Common myeloid progenitor, CD34-positive (primary cell): ENCODE measurements at places on chromosomes 2 and 18.

GRCh38 chr2:203820969-203821368, 46.6 kb upstream of the CTLA4 start:
- no peak overlapping the region for H3K27ac ChIP-seq
- H3K4me3 ChIP-seq, result no peak overlapping the region
- no peaks in the 10 kb centered on the region for H3K4me1 ChIP-seq

DNA sequence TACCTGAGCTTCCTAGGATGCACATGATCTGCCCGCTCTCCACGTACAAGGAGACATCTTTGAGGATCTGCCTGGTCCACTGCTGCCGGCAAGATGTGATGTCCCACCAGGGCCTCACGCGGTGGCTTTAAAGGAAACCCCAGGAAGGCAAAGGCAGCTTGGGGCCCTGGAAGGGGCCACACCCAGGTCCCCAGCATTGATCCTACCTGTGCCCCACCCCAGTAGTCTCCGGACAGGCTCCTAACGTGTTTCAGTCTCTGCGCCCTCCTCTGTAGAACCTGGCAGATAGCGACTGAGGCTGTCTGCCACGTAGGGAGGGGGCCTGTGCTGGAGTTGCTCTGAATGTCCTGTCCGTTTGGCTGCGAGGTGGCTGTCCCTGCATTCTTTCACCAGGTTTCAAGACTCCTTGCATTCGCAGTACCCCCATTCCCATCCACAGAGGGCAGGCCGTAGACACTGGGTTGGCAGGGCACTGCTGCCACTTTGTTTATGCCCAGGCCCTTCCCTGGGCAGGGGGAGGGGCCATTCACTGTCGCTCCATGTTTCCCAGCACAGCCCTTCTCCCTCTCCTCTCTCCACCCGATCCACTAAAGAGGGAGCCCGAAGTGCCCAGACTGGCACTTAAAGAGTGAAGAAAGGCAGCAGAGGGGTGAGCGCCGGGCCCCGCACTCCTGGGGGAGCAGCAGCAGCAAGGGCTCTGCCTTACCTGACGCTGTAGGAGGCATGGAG, 644 bp downstream of the ABCG5 start:
- H3K4me3 ChIP-seq, result no peak overlapping the region
- DNase-seq, result no peak
- no peaks in the 10 kb centered on the region for H3K27me3 ChIP-seq
- no peak overlapping the region for H3K27ac ChIP-seq
- H3K4me1 ChIP-seq, result no peaks in the 10 kb centered on the region
- H3K36me3 ChIP-seq, result no peaks in the 10 kb centered on the region

GRCh38 chr2:116088236-116088635, 1645.8 kb downstream of the DPP10 start:
- H3K4me3 ChIP-seq, result no peak overlapping the region
- no peaks in the 10 kb centered on the region for H3K27me3 ChIP-seq
- DNase-seq, result no peak
- H3K4me1 ChIP-seq, result no peaks in the 10 kb centered on the region
- no peak overlapping the region for H3K27ac ChIP-seq
- no peaks in the 10 kb centered on the region for H3K36me3 ChIP-seq

DNA sequence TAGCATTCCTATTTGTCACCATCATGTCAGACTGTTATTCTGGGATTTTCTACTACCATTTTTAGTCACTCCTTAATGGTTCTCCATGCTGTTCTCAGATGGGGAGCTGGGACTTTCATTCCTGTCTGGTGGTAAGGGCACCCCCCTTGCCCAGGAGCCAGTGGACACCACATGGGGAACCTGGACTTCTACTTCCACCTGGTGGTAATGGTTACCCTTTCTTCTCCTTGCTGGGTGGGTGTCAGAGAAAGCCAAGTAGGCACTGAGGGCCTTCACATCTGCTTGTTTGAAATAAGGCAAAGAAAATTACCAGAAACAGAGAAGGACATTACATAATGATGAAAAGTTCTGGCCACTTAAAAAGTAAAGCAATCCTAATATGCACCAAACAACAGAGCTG, 239.8 kb downstream of the FHOD3 start:
- H3K4me3 ChIP-seq, result no peak overlapping the region
- H3K4me1 ChIP-seq, result no peaks in the 10 kb centered on the region
- no peaks in the 10 kb centered on the region for H3K36me3 ChIP-seq
- H3K27me3 ChIP-seq, result no peaks in the 10 kb centered on the region
- DNase-seq, result no peak
- H3K27ac ChIP-seq, result no peak overlapping the region

DNA sequence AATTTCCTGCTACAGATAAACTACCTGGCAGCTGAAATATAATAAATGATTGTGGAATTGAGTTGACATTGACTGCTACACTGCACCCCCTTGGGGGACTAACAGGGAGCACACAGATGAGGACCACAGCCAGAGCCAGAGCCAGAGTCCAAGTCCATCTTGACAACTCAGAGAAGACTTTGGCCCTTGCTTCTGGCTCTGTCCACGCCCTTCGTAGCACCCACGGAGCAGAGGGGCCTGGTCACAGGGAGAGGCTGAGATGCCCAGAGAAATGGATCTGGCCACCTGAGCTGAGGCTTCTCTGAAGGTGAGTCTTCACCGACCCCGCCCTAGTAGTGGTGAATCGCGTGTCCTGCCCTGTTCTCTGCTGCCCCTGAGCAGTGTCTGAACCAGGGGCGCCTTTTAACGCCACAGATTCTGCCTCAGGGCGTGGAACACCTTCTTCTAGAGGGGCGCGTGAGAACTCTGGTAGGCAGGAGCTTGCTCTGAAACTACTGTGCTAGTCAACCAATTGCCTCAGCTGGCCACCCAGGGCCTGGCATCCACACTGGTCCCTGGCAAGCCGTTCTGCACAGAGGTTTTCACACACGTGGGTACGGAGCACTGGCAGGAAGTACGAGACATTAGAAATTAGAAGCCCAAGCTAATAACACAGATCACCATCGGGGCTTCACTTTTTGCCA, 35.7 kb upstream of the MAT2A start:
- no peaks in the 10 kb centered on the region for H3K36me3 ChIP-seq
- peaks cover 31% of the 10 kb centered on the region for H3K4me1 ChIP-seq
- DNase-seq, result peak; percentile 25
- H3K4me3 ChIP-seq, result no peak overlapping the region
- H3K27me3 ChIP-seq, result no peaks in the 10 kb centered on the region
- H3K27ac ChIP-seq, result no peak overlapping the region

- no peak overlapping the region for H3K4me3 ChIP-seq
- no peaks in the 10 kb centered on the region for H3K4me1 ChIP-seq
- no peaks in the 10 kb centered on the region for H3K27me3 ChIP-seq
- H3K36me3 ChIP-seq, result no peaks in the 10 kb centered on the region
- no peak for DNase-seq
Observed at GRCh38 chr18:56226025-56226424, 412.4 kb downstream of the TXNL1 start.

- H3K4me1 ChIP-seq, result no peaks in the 10 kb centered on the region
- H3K4me3 ChIP-seq, result no peak overlapping the region
- no peak overlapping the region for H3K27ac ChIP-seq
- DNase-seq, result no peak
- H3K36me3 ChIP-seq, result no peaks in the 10 kb centered on the region
Observed at GRCh38 chr18:36380173-36380827, 82.8 kb downstream of the FHOD3 start.

GRCh38 chr2:28351621-28352020, 41.0 kb upstream of the FOSL2 start:
- peaks cover 29% of the 10 kb centered on the region for H3K4me1 ChIP-seq
- H3K36me3 ChIP-seq, result no peaks in the 10 kb centered on the region
- H3K27ac ChIP-seq, result no peak overlapping the region
- no peak overlapping the region for H3K4me3 ChIP-seq

DNA sequence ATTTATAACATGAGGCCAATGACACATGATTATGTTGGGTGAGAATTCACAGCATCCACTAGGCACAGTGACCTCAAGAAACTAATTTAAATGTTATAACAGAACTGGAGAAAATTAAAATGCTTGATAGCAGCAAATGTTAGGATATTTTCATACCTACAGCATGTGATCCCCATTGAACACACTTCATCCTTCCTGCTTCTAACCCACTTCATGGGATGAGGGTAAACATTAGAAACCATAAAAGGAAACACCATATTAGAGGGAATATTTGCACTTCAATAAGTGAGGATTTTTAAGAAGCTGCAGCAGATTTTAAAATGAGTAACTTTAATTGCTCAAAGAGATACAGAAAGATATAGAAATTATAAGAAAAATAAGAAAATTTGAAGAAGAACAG, 117.1 kb downstream of the FSHR start:
- H3K4me3 ChIP-seq, result no peak overlapping the region
- H3K4me1 ChIP-seq, result no peaks in the 10 kb centered on the region
- no peaks in the 10 kb centered on the region for H3K36me3 ChIP-seq
- H3K27ac ChIP-seq, result no peak overlapping the region

GRCh38 chr2:2901384-2902345, 476.0 kb downstream of the EIPR1 start:
- no peaks in the 10 kb centered on the region for H3K4me1 ChIP-seq
- no peaks in the 10 kb centered on the region for H3K36me3 ChIP-seq
- DNase-seq, result peak; percentile 61

- H3K4me1 ChIP-seq, result peaks cover 32% of the 10 kb centered on the region
- DNase-seq, result peak; percentile 40
Observed at GRCh38 chr2:55009277-55010060, 40.8 kb downstream of the RTN4 start.

DNA sequence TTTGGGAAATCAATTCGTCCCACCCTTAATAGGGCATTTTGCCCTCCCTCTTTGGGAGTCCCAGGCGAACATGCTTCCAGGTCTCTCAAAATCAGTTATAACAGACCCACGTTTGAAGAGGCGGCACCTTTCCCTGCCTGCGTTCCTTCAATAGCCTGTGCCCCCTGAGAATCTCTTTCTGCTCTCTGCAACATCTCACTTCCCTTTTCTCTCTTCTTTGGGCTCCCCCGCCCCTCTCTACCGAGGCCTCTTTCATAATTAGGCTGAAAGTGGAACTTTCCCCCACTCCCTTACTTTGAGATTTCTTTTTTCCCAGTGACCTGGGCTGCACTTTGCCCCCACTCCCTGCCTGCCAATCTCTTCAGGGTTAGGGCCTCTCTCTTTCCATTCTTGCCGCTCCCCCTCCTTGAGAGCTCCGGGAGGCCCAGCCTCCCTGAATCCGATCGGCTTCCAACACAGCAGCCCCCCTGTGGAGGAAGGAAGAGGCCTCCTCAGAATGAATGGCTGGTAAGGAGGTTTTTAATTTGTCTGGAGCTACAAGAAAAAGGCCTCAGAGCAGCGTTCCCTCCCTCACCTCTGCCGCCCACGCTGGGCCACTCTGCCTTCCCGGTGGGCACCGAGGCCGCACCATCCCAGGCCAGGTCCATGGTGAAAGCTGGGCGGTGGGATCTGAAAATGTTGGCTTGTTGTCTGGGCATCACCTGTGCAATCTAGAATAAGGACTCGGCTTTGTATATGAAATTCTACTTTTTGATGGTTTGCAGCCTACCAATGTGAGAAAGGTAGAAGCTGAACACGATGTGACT, 162.6 kb upstream of the SIX3 start:
- H3K27me3 ChIP-seq, result peaks cover 45% of the 10 kb centered on the region
- peak; percentile 52 for DNase-seq
- no peak overlapping the region for H3K27ac ChIP-seq
- H3K36me3 ChIP-seq, result no peaks in the 10 kb centered on the region
- H3K4me3 ChIP-seq, result peak overlapping the region; percentile 54

DNA sequence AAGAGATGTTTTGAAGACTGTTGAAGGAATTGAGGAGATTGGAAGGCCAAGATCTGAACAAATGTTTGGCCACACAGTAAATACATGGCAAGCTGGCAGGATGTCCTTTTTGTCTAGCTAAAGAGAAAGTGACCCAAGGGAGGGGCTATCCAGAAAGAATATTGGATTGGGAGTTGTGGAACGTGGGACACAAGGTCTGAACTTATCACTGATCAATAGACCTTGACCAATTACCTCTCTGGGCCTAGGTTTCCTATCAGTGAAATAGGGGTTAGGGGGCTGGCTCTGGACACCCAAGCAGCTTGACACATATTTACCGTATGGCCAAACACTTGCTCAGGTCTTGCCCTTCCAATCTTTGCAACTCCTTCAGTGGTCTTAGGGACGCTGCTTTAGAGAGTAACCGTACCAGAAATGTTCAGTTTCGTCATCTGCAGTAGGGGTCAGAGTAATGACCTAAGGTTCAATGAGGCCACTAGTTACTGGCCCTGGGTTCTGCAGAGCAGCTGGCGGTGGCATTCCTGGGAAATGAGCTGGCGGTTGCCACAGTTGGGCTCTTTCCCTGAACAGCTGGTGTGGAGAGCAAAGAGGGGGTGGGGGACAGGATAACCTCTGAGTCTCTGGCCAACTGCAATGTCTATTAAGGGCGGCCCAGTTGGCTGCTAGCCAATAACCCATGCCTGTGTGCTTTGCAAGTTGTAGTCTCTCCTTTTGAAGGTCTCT, 70.1 kb upstream of the STPG4 start:
- no peaks in the 10 kb centered on the region for H3K27me3 ChIP-seq
- DNase-seq, result no peak
- H3K4me1 ChIP-seq, result no peaks in the 10 kb centered on the region
- H3K4me3 ChIP-seq, result no peak overlapping the region
- no peak overlapping the region for H3K27ac ChIP-seq
- H3K36me3 ChIP-seq, result no peaks in the 10 kb centered on the region

- H3K27me3 ChIP-seq, result no peaks in the 10 kb centered on the region
- H3K36me3 ChIP-seq, result peaks cover 89% of the 10 kb centered on the region
- no peak overlapping the region for H3K4me3 ChIP-seq
- no peaks in the 10 kb centered on the region for H3K4me1 ChIP-seq
Observed at GRCh38 chr2:54624591-54625071, 98.8 kb upstream of the EML6 start.

GRCh38 chr18:21439431-21439846, 161.1 kb downstream of the ESCO1 start:
- no peaks in the 10 kb centered on the region for H3K36me3 ChIP-seq
- H3K4me1 ChIP-seq, result no peaks in the 10 kb centered on the region
- H3K27ac ChIP-seq, result no peak overlapping the region
- no peak for DNase-seq
- no peak overlapping the region for H3K4me3 ChIP-seq

- no peak overlapping the region for H3K27ac ChIP-seq
- no peak for DNase-seq
- no peak overlapping the region for H3K4me3 ChIP-seq
- H3K27me3 ChIP-seq, result no peaks in the 10 kb centered on the region
- H3K36me3 ChIP-seq, result no peaks in the 10 kb centered on the region
- H3K4me1 ChIP-seq, result no peaks in the 10 kb centered on the region
Observed at GRCh38 chr2:115294999-115295398, 852.6 kb downstream of the DPP10 start.

- no peaks in the 10 kb centered on the region for H3K36me3 ChIP-seq
- no peak for DNase-seq
- H3K4me1 ChIP-seq, result peaks cover 5% of the 10 kb centered on the region
- H3K27ac ChIP-seq, result no peak overlapping the region
- H3K4me3 ChIP-seq, result no peak overlapping the region
- H3K27me3 ChIP-seq, result no peaks in the 10 kb centered on the region
Observed at GRCh38 chr2:162002623-162003235, 71.3 kb downstream of the DPP4 start.
